ENCODE measurements at places on chromosomes 4 and X.

- DNase-seq: no peak
Measured at GRCh38 chr4:13533670-13534343, 10.5 kb downstream of the NKX3-2 start.

DNA sequence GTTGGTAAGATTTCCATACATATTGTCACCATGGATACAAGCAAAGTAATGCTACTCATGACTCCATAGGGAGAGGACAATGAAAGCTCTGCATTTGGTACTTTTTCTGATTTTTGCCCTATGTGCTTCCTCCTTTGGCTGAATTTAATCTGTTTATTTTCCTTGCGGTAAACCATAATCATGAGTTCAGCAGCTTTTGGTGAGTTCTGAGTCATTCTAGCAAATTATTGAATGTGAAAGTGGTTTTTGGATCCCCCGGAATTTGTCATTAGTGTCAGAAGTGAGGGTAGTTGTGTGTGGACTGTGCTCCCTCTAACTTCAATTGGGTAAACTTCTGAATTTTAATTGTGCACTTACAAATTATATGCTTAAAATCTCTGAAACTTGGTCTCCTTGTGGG, 170.3 kb downstream of the MOSPD2 start:
- no peak for DNase-seq

DNA sequence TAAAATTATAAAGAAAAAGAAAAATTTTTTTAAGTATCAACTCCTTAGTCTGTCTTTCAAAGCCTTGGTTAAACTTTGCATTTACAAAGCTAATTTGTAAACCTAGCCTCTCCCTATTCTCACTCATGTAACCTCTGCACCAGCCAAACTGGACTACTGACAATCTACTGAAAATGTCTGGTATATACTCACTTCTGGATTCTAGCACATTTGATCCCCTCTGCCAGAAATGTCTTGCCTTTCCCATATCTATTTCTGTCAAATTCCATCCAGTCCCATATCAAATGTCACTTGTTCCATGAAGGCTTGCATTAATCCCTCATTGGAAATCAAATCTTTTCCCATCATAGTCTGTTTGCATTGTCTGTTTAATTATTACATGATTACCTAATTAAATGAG, 105.8 kb upstream of the KLHL13 start:
- no peak for DNase-seq

GRCh38 chrX:125522752-125523151, 203.1 kb downstream of the TEX13C start:
- no peak for DNase-seq

DNA sequence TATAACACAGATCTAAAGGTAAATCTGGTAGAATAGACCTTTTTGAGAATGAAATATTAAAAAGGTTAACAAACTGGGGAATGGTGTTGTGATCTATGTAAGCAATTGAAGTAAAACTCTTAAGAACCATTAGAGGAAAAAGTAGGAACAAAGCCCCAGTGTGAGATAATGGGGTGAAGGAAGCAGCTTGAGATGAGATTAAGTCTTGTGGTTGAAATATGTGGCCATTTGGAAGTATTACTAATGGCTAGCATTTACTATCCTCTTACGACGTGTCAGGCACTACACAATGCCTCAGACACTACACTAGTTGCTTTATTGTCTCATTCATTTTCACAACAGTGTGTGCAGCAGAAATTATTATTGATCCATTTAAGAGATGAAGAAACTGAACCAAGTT, 25.9 kb upstream of the NDNF start:
- no peak for DNase-seq

- DNase-seq: peak; percentile 35
Measured at GRCh38 chr4:7390336-7390735, 44.4 kb downstream of the PSAPL1 start.

GRCh38 chrX:53930515-53931380, 113.5 kb downstream of the PHF8 start:
- DNase-seq: no peak

DNA sequence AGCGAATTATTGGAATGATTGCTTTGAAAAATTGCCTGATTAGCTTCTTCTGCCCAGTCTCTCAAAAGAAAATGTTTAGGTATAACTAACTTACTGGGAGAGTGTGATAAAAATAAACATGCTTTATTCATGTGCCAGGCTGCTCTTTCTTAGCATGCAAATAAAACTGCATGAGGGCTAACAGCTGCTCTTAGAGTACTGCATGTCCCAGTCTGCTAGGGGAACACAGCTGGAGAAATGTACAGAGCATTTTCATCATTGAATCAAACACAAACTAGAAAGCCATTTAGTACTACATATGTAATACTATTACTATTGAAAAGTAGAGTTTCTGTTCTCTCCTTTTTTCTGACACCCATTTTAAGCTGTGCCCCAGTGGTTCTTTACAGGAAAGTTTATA, 726.0 kb downstream of the GRID2 start:
- no peak for DNase-seq

GRCh38 chr4:76571274-76571673, 136.2 kb downstream of the SHROOM3 start:
- no peak for DNase-seq

DNA sequence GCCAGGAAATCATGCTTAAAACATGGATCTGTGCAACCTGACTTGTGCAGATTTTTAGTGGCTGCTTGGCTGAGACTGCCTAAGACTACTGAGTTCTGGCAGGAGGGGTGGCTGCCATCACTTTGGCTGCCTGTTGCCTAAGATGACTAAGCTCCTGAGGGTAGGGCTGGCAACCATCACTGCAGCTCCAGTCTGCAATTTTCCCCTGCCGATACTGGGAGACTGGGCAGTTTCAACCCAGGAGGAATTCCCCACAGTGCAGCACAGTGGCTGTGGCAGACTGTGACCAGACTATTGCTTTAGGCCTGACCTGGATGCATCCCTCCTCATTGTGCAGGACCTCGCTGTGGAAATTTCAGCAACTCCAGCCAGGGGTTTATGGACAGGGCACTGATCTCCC, 544.9 kb downstream of the ANKRD50 start:
- no peak for DNase-seq

- no peak for DNase-seq
Measured at GRCh38 chrX:153653556-153653955, 6.6 kb downstream of the DUSP9 start.

GRCh38 chr4:65033899-65034298, 624.6 kb upstream of the TECRL start:
- no peak for DNase-seq

DNA sequence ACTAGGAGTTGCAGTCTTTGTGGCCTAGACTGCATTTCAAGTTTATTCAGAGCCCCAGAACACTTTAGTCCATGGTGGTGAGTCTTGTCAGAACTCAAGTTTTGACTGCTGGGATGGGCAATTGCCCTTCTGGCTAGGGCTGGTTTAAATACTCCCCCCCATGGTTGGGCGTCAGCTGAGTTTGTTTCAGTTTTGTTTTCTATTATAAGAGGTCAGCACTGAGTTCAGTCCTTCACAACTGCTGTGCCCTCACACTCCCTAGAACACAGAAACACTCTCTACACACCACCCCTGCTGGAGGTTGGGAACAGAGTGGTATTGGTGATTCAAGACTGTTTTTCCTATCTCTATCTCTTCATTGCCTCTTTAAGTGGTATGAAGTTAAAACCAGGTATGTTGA, 217.0 kb downstream of the GUCY2F start:
- no peak for DNase-seq

- peak; percentile 79 for DNase-seq
Measured at GRCh38 chr4:129545599-129546278, 449.8 kb downstream of the C4orf33 start.

DNA sequence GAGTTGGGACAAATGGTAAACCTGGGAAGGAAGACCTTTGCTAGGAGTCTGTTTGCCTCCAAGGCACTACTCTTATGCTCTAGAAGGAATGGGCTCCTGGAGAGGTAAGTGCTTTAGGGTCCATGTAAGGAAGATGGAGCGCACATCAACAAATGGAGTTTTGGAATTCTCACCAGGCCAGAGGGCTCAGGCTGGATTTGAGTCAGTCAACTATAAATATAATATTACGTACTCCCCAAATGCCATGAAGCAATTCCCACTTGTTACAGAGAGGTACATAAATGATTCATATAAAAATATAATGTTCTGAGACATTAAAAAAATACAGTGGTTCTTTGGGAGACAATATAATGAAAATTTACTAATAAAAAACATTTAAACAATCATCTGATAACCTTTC, 1.6 kb upstream of the SLC9B1 start:
- no peak for DNase-seq

DNA sequence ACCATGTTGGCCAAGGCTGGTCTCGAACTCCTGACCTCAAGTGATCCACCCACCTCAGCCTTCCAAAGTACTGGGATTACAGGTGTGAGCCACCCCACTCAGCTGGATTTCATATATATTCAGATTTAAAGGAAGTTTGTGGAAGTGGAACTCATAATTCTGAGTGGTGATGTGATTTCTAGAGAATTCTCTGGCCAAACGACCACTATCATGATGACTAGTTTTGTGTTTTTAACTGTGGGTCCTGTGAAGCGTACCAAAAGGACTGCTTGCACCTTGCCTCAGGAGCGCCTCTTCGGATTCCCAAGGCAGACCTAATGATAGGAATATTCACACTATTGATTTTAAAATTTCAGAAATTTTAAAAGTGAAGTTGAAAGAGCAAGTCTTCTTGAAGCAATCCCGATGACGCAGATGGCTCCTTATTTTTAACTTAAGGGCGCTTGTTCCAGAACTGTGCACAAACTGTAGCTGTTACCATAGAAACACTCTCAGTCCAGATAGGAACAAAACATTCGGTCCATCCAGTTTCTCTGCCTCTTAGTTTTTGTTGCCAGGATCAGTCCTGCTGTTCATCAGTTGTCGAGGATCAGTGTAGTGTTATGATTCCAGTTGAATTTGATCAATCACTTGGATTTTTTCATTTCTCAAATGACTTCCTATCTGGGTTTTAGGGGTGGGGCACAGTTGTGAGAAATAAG, 51.7 kb upstream of the CLCN4 start:
- no peak for DNase-seq

- no peak for DNase-seq
Measured at GRCh38 chr4:88803600-88804096, 106.0 kb upstream of the NAP1L5 start.

- DNase-seq: no peak
Measured at GRCh38 chr4:113766882-113767281, 5.3 kb upstream of the CAMK2D start.

- DNase-seq: no peak
Measured at GRCh38 chr4:26048950-26049349, 134.9 kb downstream of the SMIM20 start.

DNA sequence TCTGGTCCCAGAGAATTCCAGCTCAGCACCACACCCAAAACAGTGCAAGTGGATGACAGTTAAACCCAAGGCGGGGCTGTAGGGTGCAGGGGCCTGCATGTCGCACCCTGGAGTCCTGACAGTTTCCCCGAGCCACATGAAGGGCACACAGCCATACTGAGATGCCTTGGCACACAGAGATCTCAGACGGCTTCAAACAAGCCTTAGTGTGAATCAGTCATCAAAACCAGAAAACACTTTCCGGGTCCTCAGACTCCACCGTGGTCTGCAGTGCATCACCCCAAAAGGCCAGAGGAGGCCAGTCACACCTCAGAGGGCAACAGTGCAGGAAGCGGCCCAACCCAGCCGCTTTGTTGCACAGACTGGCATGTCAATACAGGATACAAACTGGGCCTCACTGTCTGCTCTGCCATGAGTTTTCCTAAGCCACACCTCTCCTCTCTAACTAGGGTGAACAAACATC, 64.6 kb upstream of the ENPP6 start:
- no peak for DNase-seq

GRCh38 chrX:96211953-96212352, 472.7 kb upstream of the DIAPH2 start:
- DNase-seq: no peak

GRCh38 chrX:135089126-135089525, 31.2 kb downstream of the ETDB start:
- no peak for DNase-seq

- DNase-seq: no peak
Measured at GRCh38 chrX:113522814-113523213, 682.2 kb upstream of the AMOT start.

DNA sequence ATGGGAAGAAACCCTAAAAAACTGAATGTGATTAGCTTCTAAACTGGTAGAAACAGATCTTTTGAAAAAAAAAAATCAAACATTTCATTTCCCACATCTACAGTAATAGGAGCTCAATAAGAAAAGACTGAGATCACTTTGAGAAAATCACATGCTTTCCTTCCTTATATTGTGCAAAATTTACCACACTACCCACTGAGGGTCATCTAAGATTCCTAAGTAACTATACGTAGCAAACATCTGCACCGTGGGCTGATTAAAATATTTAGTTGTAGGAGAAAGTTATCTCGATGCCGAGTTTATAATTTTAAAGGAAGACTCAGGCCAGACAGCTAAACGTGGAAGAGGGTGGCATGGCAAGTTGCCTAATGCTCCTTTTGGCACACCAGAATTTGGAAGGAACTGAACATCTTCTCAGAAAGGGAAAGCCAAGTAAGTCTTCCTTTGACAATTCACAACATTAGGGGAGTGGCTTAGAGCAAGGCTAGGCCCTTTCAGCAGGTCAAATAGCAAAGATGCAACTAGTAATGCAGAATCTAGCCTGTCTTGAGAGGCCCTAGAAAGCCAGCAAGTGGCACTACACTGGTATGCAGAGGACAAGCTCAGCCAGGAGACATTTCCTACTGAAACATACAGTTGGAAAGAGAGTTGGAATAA, 128.0 kb downstream of the TMA16 start:
- no peak for DNase-seq

- DNase-seq: no peak
Measured at GRCh38 chrX:119755981-119756533, 2.3 kb upstream of the SOWAHD start.

DNA sequence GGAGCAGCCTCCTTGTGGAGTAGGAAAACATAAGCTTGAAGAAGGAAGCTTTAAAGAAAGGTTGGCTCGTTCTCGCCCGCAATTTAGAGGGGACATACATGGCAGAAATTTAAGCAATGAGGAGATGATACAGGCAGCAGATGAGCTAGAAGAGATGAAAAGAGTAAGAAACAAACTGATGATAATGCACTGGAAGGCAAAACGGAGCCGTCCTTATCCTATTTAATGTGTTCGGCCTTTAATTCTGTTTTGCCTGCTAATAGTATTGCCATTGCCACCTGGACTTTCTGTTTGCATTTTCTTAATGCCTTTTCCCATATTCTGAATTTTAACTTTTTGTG, 1.4 kb downstream of the TCEAL1 start:
- no peak for DNase-seq

- DNase-seq: no peak
Measured at GRCh38 chr4:12926189-12927066, 557.7 kb downstream of the RAB28 start.

All from coronary artery (tissue), 2 donors.